ENCODE measurements at places on chromosomes 12 and 14.

GRCh38 chr14:20440882-20441281 is 4.9 kb upstream of the KLHL33 start:
- DNase-seq = no peak

- DNase-seq = peak; percentile 25
These were observed 20.9 kb downstream of the PLEKHA5 start for GRCh38 chr12:19150273-19150900.

- no peak for DNase-seq
These were observed 100.7 kb downstream of the DUSP16 start for GRCh38 chr12:12461923-12462315.

DNA sequence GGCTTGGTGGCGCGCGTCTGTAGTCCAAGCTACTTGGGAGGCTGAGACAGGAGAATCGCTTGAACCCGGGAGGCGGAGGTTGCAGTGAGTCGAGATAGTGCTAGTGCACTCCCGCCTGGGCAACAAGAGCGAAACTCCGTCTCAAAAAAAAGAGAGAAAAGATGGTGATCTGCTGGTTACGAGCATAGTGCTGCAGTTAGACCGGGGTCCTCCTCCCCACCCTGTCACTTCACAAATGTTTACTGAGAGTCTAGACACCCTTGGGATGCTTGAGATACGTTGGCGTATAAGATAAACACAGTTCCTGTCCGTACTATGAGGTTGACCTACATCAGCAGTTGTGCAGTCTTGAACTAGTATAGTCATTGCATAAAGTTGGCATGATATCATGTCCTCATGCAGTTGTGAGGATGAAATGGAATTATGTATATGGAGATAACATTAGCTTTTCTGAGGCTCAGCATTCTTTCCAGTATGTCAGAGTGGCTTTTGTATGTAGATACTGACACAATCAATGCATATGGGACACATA is 787 bp downstream of the ACAD10 start:
- no peak for DNase-seq

GRCh38 chr12:124432376-124432775 is 135.0 kb downstream of the NCOR2 start:
- DNase-seq = no peak

DNA sequence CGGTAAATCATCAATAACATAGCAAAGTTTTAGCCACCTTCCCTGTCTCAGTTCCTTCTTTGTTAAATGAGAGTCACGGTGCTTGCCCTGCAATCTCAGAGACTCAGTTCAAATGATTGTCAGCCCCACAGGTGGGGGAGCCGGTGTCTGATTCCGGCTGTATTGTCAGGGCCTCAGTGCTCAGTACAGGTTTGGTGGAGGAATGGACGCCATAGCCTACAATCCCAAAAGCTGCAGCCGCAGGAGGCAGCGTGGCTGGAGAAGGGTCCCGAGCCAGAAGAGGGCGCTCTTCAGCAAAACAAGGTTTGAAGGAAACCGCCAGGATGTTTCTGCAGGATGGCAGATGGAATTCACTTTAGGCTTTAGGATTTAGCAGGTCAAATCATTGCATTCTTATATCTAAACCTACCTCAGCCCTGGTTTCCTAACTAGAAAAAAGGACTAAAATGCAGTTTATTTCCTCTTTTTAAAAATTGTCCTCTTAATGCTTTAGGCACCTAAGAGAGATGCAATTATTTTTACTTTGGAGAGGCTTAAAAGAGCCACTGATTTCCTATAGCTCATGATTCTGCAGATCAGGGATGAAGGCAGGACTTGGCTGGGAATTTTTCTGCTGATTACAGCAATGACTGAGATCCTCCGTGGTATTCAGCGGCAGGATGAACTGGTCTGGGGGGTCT is 29.2 kb downstream of the FOS start:
- peak; percentile 7 for DNase-seq

DNA sequence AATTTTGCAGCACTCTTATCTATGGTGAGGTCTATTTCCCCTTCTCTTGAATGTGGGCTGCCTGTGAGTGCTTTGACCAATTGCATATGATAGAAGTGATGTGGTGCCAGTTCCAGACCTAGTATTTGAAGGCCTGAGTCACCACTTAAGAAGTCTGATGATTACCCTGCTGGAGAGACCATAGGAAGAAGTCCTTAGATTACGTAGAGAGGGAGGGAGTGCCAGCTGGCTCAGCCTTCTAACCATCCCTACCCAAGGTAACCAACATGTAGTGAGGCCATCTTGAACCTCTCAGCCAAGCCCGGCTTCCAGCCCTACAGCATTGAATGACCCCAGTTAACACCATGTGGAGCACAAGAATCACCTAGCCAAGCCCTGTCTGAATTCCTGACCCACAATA is 166.9 kb downstream of the NELL2 start:
- DNase-seq = no peak

DNA sequence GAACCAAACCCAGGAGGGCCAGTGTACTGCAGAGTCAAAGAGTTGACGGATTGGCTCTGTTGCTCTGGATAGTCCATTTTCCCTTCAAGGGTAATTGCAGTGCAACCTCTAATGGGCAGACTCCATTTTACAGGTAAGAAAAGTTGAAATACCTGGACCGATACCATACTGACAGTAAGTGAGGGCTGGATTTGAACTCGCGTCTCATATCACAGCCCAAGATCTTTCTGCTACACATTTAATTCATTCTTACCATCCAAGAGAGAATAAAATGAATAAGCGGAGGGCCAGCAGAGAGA is 356 bp upstream of the ZC3H14 start:
- DNase-seq = no peak

GRCh38 chr14:38901791-38902190 is 201.2 kb downstream of the SEC23A start:
- no peak for DNase-seq

GRCh38 chr14:63465347-63465746 is 77.8 kb downstream of the PPP2R5E start:
- no peak for DNase-seq

DNA sequence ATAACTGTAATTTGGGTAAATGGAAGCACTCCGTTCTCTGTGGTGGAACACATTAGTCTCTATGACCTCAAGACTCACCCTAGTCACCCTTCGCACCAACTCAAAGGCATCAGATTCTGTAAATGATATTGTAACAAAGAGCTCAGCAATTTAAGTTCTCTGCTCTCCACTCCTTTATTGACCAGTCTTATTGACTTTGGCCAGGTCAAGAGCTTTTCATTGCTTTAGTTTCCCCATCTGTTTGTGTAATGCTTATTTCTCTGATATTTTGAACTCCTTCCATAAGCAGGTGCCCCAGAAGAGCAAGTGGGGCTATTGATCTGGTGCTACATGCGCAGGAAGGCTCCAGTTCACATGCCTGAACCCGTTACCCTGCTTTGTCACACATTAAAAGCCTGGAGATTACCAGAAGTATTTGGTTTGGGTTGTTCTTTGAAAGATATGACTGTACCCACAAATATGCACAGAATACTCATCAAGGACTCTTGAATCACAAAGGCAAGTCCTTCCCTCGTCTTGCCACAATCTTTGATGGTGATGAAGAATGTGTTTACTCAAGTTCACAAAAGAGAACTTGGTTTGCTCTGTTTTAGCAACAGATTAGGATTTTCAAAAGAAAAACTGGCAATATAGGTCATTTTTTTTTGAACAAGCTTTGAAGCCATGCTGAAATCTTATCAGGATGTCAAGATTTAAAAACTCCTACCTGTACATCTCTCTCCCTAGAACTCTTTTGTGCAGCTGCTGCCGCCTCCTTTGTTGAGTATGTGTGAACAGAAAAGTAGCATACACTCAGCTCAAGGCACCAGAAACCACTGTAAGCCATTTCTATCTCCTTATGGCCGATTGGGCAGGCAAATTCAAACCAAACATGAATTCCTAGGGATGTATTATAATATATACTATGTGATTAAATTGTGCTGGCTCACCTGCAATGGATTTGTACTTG is 193.9 kb downstream of the BCAT1 start:
- peak; percentile 77 for DNase-seq

GRCh38 chr12:90390947-90391346 is 564.0 kb downstream of the CCER1 start:
- no peak for DNase-seq

GRCh38 chr12:62660756-62661155 is 194.1 kb downstream of the MON2 start:
- DNase-seq = peak; percentile 7

DNA sequence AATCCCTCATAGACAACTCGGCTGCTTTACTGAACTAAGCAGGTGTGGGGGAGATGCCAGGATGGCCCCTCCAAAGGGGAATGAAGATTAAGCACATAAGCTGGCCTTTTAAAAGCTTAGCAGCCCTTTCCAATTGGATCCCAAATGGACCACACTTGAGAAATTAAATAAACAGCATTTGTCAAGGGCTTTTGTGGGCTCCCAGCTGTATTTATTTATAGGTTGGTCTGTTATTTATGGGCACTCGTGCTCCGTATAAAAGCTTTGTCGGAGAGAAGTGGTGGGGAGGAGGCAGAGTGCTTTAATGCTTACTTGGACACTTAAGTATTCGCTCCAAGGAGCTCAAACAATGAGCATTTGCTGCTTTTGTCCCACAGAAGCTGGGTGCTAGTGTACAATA is 580.2 kb downstream of the MED13L start:
- no peak for DNase-seq

- DNase-seq = no peak
These were observed 43.9 kb upstream of the RNASE1 start for GRCh38 chr14:20846560-20846959.

- DNase-seq = no peak
These were observed 36.9 kb upstream of the SLC2A3 start for GRCh38 chr12:7972734-7973456.

DNA sequence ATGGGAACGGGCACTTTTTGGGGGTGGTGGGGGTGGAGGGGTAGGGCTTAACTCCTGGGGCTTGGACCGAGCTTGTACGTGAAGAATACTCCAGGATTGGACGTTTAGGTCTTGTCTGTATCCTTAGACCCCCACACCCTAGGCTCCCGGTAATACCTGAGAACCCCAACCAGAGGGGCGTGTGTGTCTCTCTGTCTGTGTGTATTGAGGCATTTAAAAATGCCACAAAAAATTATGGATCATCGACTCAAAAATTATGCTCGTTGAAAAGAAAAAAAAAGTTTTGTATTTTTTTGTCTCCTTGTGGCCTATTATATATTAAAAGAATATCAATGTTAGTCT is 459 bp downstream of the PPFIBP1 start:
- no peak for DNase-seq

DNA sequence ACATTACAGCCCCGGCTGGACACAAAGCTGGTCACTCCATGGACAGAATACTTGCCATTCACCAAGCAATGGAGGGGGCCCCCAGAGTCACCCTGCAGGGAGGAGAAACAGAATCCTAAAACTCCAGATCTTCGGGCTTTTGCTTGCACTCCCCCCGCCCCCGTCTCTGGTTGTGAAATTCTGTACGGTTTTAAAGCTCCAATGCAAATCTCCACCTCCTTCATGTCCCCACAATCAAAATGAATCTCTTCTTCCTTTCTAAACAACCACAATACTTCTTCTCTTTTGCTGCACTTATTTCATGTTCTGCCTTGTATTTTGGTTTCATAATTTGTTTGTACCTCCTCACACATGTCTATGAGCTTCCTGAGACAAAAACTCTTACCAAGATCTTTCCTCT is 5.8 kb upstream of the BIN2 start:
- DNase-seq = no peak

GRCh38 chr14:72961579-72962335 is 35.5 kb downstream of the DCAF4 start:
- peak; percentile 23 for DNase-seq

- DNase-seq = no peak
These were observed 827.6 kb downstream of the NRXN3 start for GRCh38 chr14:78997811-78998210.

DNA sequence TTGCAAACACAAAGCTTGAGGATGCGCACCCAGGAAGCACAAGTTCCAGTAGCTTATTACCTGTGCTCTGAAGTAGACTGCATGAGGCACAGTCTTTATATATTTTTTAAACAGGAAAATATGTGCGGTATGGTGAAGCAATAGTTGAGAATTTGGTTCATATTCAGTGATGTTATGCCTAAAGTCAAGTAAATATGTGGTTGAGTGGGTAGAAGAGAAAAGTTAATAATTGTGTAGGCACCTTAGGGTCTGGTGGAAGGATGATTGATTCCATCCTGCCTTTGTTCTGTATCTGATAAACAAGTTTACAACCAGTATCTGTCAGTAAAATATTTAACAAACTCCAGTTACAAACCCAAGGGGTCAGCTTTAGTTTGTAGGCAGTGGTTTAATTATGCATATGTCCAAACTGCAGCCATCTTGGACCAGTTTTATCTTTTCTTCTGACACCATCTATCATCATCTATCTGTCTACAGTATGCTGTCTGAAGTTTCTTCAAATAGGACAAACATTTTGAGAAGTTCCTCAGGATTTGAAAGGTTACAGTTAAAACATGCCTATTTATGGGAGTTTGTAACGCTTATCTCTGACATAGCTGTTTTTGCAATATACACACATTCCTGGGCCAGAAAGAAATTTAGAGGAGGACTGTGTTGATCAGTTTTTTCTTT is 10.8 kb downstream of the SINHCAF start:
- DNase-seq = no peak

Measured in RCC 7860 (cell line).